ENCODE measurements at places on chromosomes 3 and 15. TPM values are rescaled to one million over a fixed set of nuclear protein-coding genes. Genes with fewer than 3 reads are reported as not detected.

Gene GOLGA6D
- not detected for total RNA-seq

Gene CPN2
- total RNA-seq, result 0.72 TPM

Gene NUSAP1
- total RNA-seq, result 6.7 TPM

Gene CACNA2D2
- 3.6 TPM for total RNA-seq

Gene GOLGA8R
- 6.3 TPM for total RNA-seq
